Endodermal cell (in vitro differentiated cells): ENCODE measurements at places on chromosomes 3 and 15. TPM values are rescaled to one million over a fixed set of nuclear protein-coding genes. Genes with fewer than 3 reads are reported as not detected.
A peak's percentile ranks its signal among the peaks of the same experiment; 100 is the strongest.

Gene CEP97
- total RNA-seq: 13.7 and 15.6 TPM in 2 replicates

- DNase-seq: no peak
Measured at GRCh38 chr3:169602482-169602881, 61.0 kb downstream of the MECOM start.

DNA sequence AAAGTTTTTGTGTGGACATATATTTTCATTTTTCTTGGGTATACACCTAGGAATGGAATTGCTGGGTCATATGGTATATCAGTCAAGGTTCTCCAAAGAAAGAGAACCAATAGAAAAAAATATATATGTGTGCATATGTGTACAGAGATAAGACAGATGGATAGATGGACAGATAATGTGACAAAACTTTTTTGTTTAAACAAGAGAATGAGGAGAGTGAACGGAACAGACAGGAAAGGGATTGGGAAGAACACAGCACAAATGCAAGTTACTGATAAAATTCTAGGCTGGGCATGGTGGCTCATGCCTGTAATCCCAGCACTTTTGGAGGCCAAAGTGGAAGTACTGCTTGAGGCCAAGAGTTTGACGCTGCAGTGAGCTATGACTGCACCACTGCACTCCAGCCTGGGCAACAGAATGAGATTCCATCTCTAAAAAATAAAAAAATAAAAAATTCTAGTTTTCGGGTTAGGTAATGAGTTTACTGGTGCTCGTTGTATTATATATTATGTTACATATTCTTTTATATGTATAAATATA is 50.0 kb downstream of the HSPBAP1 start:
- DNase-seq: no peak

GRCh38 chr3:193757457-193757856 is 164.4 kb downstream of the OPA1 start:
- no peak for DNase-seq

DNA sequence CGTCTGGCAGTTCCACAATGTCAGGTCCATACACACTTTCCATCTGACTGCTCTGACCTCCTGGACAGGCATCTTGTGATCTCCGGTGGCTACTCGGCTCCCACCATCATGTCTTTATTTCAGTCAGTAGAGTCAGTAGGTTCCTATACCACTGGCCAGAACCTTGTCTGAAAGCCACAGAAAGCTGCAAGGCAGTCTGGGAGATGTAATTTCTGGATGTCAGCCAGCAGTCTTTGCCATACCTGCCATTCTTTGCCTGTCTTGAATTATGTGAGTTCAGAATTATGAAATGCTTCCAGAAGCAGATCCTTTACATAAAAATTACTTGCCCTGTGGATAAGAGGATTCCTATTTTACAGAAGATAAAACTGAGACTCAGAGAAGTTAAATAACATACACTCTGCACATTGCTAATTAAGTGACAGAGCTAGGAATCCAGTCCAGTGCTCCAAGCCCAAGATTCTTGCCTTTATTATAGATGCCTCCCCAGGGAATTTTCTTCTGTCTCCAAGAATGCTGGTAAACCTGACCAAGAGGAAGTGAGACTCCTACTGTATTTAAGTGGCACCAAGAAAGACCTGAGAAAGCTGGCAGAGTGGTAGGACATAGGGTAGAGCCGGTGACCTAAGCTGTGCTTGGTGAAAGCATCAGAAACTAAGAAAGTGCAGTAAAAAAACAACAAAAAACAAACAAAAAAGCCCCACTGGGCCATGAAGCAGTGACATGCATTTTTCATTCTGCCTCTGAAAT is 75.6 kb downstream of the IQCH start:
- no peak for DNase-seq

Gene ITGA11
- 0.36 and 1.4 TPM in 2 replicates for total RNA-seq

GRCh38 chr3:40201770-40202169 is 107.7 kb upstream of the EIF1B start:
- peak; percentile 13 for DNase-seq

Gene SCN11A
- total RNA-seq: 0.63 and 0.81 TPM in 2 replicates

- DNase-seq: no peak
Measured at GRCh38 chr3:47193871-47194859, 30.3 kb upstream of the SETD2 start.

Gene NME9
- 1.3 to 2.3 TPM (median 2.0 TPM) in 3 replicates for total RNA-seq

DNA sequence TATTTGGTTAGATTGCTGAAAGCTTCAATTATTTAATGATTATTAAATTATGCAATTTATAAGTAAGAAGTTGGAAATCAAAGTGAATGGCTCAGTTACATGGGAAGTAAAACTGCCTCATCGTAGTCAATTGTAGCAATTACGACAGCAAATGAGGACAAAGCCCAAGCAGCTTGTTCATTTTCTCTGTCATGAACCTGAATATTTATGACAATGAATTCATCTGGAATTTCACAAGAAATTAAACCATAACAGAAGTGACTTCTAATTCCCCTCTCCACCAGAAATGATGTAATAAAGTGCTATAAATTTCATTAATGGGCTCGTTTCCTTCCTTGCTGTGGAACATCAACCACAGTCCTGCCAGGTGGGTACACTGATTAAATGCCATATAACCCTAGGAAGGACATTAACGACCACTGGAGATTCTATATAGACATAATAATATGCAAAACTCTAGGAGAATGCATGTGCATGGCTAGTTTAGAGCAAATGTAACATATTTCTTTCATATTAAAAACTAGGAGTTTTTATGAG is 273.8 kb upstream of the DCBLD2 start:
- DNase-seq: no peak

Gene IRAK2
- 0.14 and 0.26 TPM in 2 replicates for total RNA-seq

Gene SERPINI1
- total RNA-seq: 21.2 to 29.9 TPM (median 28.9 TPM) in 3 replicates

Gene PAK6
- 6.6 to 9.4 TPM (median 7.7 TPM) in 3 replicates for total RNA-seq

GRCh38 chr15:97012986-97013385 is 682.5 kb downstream of the NR2F2 start:
- DNase-seq: no peak

GRCh38 chr15:95277266-95277665 is 1045.9 kb downstream of the MCTP2 start:
- DNase-seq: no peak

GRCh38 chr3:99658274-99658673 is 19.9 kb downstream of the COL8A1 start:
- DNase-seq: no peak

DNA sequence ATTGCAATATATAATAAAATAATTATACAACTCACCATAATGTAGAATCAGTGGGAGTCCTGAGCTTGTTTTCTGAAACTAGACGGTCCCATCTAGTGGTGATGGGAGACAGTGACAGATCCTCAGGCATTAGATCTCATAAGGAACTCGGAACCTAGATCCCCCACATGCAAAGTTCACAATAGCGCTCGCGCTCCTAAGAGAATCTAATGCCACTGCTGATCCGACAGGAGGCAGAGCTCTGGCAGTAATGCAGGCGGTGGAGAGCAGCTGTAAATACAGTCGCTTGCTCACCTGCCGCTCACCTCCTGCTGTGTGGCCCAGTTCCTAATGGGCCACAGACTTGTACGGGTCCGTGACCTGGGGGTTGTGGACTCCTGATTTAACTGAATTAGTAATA is 87.8 kb downstream of the P3H2 start:
- peak; percentile 79 for DNase-seq

GRCh38 chr3:171175741-171176234 is 149.3 kb upstream of the SLC2A2 start:
- no peak for DNase-seq

Gene CTDSPL
- 26.7 and 27.8 TPM in 2 replicates for total RNA-seq

DNA sequence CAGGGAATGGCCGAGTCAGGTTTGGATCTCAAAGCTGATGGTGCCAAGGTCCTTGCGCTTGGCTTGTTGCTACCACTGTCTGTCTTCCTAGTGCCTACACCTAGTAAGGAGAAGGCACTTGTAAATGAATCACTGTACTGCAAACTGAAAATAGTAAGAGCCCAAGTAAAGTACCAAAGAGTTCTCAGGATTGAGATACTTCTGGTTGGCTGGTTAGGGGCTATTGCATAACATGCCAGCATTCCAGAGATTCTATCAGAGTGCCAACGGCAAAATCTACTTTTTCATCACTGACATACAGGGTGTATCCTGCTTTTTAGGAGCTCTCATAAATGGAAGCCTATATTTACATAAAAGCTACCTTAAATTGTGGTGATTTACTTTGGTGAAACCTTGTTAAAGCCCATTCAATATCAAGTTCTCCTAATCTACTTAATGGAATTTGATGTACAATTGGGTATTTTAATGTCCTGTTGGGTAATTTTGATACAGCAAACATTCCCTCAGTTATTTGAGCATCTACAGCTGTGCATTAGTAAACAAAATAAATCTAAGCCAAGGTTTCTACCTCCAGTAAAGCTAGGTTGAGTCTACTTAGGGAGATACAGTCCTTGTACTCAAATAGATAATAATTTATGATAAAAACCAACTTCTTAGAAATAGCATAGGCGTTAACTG is 30.7 kb upstream of the CHD2 start:
- DNase-seq: no peak

- DNase-seq: no peak
Measured at GRCh38 chr15:93066834-93067648, 22.0 kb downstream of the RGMA start.

DNA sequence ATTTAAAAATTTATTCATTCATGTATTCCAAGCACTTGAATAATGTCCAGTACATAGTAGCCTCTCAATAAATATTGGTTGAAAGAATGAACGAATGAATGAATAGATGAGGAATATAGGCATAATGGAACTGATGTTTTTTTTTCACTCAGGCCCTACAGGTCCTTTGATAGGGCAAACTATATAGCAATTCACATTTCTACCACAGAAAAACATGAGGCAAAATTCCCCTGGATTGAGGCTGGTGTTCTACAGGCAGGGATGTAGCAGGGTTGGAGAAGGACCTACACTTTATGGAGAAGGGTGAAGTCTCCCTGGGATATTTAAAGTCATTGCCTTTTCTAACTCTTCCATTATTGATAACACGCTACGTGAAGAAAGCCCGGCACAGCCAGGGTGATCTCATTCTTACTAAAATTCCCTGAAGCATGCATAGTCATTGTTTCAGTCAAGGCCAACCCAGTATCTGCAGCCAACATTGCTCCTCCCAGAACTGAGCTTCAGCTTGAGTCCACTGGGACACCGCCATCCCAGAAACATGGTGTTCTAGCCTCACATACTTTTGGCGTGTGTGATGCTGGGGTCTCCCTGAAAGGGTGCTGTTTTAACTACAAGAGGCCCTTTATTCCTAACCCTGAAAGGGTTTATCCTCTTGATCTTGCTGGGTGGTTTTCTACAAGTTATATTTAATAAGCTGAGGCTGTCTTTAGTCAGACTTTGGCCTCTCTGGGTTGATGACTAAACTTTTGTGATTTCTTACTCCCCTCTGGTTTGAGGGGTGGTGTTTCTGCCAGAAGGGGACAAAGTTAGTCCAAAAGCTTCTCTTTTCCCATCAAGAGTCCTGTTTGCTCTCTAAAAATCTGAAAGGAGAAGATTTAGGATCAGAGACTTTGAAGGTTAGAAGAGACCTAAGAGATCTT is 25.9 kb upstream of the FBN1 start:
- DNase-seq: no peak

GRCh38 chr15:33968821-33969220 is 524 bp downstream of the CHRM5 start:
- DNase-seq: no peak

Gene FBN1
- 4.1 to 6.2 TPM (median 5.5 TPM) in 3 replicates for total RNA-seq

Gene SENP7
- total RNA-seq: 22.1 to 25.3 TPM (median 24.0 TPM) in 3 replicates

DNA sequence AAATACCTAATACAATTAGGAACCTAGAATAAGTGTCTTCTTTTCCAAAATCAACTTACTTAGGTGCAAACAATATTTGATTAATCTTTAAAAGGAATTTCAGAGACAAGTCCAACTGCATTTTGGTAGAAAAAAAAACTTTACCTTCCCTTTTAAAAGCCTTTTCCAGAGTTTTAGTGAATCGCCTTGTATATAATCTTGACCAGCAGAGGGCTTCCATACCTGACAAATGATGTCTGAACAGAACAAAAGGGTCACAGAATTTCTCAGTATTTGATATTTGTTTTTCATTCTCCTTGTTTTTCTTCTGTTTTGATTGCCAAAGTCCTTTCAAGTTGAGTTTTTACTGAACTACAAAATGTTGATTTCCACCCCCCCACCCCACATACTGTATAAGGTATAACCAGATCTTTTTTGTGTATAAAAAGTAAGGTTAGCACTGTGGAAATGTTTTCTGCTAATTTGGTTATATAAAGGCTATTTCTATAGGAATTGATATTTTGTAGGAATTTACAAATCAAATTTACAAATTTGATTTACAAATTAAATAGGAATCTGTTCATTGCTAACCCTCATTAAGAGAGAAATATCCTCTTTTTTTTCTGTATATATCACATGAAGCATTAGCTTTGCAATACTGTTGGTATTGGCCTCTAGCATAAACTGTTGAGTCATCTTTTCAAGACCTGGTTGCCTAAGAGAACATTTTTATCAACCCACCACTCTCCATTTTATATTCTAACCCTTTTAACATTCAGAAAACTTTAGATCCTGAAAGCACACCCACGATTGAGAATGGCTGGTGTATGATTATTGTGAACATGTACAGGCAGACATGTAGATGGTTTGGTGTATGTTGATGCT is 464.1 kb upstream of the RARB start:
- no peak for DNase-seq

- DNase-seq: peak; percentile 43
Measured at GRCh38 chr15:101288905-101289513, 6.0 kb downstream of the SNRPA1 start.

- no peak for DNase-seq
Measured at GRCh38 chr3:133506215-133506901, 67.1 kb upstream of the CDV3 start.
